ENCODE measurements at places on chromosomes 1 and 21.
A peak's percentile ranks its signal among the peaks of the same experiment; 100 is the strongest.

- no peak for DNase-seq
Measured at GRCh38 chr1:35691571-35692220, 27.0 kb downstream of the C1orf216 start.

GRCh38 chr1:47436979-47437446 lies 831 bp upstream of the FOXD2 start:
- DNase-seq: no peak

DNA sequence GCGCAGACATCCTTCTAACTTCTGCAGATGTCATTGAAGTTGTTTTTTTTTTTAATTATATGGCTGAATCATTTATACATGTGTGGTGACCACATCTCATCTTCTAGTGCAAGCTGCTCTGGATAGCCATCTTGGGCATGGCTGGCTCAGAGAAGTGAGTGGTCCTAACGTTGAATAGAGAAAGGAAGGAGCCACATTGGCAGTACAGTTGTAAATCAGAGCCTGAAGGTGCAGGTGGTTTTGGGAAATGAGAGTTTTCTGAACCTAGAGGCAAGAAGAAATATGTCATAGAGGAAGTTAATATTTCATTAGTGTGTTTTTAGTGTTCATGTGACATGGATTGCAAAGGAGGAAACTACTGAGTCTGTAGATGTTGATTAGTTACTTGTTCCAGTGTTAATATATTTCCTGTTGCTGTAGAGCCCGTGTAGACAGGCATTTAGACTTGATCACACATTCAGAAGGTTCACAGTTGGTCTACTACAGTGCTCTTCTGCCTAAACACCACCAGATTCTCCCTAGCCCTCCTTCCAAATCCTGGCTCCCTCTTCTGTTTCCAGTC lies 163.7 kb downstream of the ROR1 start:
- no peak for DNase-seq

- no peak for DNase-seq
Measured at GRCh38 chr1:61439234-61439633, 285.7 kb downstream of the TM2D1 start.

- DNase-seq: no peak
Measured at GRCh38 chr1:15066191-15066590, 87.4 kb upstream of the TMEM51 start.

DNA sequence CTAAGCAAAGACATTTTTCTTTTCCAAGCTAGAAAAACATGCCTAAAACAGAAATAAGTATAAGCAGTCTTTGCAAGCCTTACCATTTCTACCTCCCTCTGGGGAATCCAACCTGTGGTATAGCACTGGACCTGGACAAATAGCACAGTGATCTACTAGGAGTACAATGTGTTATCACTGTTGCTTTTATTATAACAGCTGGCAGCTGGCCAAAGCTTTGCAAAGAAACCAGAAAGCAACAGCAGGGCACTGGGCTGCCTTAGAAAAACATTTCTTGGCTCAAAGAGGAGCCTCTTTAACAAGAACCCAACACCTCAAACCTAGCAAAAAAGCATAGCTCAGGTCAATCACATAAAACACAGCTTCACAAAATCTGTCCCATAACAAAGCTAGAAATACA lies 294.5 kb upstream of the GREM2 start:
- DNase-seq: no peak

DNA sequence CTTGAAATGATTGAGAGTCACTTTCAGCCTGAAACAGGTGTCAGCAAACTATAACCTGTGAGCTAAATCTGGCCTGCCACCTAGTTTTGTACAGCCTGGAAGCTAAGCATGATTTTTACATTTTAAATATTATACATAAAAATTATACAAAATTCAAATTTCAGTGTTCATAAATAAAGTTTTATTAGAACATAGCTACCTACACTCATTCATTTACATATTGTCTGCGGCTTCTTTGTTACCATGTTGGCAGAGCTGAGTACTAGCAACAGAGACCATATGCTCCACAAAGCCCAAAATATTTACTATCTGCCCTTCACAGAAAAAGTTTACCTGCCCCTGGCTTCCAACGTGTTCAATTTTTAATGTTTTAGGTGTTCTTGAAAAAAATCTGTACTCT lies 8.0 kb upstream of the C1orf162 start:
- no peak for DNase-seq

- peak; percentile 60 for DNase-seq
Measured at GRCh38 chr1:154567386-154568156, at the start of gene CHRNB2. Gene CHRNB2, plus strand, starts transcription at chr1:154567778. Its CDS starts 267 bp downstream, at chr1:154568045.

GRCh38 chr1:181391301-181391900 lies 91.9 kb upstream of the CACNA1E start:
- DNase-seq: no peak

GRCh38 chr1:31064718-31065309 lies 703 bp downstream of the PUM1 start:
- DNase-seq: peak; percentile 64

GRCh38 chr1:154595621-154596020 lies 12.4 kb downstream of the ADAR start:
- DNase-seq: no peak

GRCh38 chr1:150987924-150988323 lies 5.8 kb downstream of the ANXA9 start:
- no peak for DNase-seq

DNA sequence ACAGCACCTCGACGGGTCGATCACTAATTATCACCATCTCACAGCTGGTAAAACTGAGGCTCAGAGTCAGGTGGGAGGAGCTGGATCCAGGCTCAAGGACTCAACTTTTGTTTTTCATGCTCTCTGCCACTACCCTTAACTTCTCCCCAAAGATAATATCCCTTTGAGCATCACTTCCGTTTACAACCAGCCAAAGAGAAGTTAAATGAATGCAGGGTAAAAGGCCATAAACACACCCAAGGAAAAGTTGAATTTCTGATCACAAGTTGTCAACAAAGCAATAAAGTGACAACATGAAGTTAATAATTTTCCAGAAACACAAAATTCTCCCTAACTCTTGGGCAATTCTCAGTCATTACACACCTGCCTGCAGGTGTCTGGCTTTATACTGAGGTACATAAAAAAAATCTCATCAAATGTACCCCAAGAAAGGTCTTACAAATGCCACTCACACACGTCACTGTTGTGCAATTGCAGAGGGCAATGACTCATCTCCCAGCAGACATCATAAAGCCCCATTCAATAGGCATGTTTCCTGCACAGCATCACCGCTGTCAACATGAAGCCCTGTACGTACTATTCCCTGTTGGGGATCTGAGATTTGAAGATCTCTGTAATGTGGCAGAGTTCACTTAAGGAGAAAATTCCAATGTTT lies 3.4 kb downstream of the OR2T11 start:
- no peak for DNase-seq

DNA sequence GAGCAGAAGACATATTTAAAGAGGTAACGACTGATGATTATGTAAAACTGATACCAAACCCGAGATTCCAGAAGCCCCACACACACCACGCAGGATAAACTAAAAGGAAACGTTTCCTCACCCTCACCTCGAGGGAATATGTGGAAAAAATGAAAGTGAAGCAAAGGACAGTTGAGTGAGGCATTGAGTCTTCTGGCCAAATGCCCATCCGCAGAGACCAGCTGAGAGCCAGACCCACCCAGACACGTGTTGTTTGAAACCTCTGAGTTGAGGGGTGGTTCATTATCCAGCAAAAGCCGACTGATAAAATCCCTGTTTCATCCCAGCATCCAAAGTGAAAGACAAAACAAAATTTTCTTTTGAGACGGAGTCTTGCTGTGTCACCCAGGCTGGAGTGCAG lies 29.6 kb upstream of the PCBP3 start:
- no peak for DNase-seq

GRCh38 chr1:31798086-31798432 lies 17.8 kb downstream of the SPOCD1 start:
- no peak for DNase-seq

DNA sequence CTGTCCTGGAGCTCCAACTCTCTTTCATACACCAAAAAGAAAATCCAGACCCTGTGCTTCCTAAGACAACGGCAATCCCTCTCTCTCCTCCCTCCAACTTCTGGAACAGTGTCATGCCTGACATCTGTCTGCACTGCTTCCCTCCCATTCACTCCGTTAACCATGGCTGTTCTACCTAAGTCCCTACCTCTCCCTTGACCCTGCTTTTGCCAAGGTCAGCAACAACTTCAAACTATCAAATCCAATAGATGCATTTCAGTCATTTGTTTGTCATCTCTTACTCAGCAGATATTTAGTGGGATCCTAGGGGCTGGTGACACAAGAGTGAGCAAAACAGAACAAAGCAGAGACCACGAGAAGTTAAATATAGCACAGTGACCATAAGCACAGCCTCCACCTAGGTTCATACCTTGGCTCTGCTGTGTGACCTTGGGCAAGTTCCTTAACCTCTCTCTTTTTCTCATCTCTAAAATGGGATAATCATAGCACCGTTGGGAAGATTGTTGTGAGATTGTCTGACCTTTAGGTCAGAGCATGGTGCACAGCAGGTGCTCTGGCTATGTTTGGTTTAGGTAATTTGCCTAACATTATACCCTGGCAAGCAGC lies 88.9 kb downstream of the TMEM53 start:
- DNase-seq: no peak

DNA sequence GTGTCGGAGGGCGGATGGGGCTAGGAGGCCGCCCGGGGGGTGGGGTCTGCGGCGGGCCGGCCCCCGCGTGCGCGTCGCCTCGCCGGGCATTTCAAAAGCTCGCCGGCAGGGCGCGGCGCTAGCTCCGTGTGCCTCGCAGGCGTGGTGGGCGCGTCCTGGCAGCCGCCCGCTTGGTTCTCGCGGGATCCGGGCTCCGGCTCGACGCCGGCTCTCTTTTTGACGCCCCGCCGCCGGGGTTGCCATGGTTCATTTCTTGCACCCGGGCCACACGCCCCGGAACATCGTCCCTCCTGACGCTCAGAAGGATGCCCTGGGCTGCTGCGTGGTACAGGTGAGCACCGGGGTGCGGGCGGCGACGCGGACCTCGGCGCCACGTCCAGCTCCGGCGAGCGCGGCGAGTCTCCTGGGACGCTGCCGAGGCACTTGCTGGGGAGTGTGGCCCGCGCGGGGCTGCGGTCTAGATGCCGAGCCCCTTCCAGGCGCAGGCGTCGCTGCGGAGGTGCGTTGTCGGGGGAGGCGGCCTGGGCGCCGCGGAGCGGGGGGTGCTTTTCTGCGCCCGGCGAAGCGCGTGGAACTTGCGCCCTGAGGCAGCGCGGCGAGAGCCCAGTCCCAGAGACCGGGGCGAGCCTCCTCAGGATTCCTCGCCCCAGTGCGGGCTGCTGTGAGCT lies at the start of gene ZYG11A:
Gene ZYG11A, plus strand, starts transcription at position 118 of the 668 bp plus-strand sequence. Its CDS starts 124 bp downstream, at position 242.
- no peak for DNase-seq

DNA sequence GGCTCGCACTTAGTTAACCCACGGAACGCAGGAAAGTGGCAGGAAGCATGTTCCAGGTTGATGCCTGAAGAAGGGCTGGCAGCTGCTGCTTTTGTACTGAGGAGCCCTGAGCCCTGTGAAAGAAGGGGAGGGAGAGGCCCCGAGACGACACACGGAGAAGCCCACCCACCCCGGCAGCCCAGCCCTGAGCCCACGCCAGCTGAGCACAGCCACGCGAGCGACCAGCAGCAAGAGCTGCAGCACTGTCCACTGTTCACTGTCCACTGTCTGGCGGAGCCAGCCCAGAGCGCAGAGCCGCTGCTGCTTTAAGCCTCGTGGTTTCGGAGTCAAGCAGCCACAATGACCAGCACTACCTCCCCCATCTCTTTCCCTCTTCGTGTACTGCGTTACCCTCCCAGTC lies 5.3 kb downstream of the LRRC47 start:
- no peak for DNase-seq

GRCh38 chr1:204350857-204351573 lies 8.7 kb downstream of the PLEKHA6 start:
- DNase-seq: peak; percentile 88

DNA sequence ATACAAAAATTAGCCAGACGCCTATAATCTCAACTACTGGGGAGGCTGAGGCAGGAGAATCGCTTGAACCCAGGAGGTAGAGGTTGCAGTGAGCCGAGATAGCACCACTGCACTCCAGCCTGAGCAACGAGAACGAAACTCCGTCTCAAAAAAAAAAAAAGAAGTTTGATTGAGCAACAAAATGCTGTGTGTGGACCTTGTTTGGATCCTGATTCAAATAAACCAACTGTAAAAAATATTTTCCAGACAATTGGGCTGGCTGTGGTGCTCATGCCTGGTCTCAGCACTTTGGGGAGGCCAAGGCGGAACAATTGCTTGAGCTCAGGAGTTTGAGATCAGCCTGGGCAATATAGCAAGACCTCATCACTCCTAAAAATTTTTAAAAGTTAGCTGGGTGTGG lies 16.8 kb downstream of the PTAFR start:
- DNase-seq: no peak

DNA sequence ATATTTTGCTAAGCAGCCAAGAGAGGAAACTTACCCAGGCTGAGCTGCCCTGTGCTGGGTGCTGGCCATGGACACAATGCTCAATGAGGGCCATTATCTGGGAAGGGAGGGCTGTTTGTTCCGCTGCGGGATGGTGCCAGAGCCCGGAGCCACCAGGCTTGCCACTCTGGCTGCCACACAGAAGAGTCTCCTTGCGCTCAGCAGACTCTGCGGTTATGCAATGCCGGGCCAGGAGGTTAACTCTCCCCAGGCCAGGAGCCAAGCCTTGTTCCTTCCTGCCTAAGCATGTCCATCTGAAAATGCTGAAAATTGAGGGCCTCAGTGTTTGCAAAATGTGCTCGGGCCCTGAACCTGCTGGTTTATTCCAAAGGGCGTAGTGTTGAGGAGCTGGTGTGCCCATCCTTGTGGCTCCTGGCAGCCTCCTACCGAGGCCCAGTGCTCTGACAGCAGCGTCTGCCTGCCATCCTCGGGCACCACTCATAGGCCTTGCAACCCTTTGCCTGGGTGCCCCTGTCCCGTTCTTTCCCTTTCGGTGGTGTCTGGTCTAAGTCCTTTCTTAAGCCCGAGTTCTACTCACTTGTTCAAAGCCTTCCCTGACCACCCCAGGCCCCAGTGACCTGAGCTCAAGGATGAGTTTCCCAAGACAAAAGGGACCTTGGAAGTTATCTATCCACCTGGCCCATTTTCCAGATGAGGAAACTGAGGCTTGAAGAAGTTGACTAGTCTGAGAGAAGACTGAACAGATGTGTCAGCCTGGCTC lies 133.8 kb upstream of the EDN2 start:
- peak; percentile 95 for DNase-seq
